A549 treated with GW870086 at 1 μM for 4 hours (cell line): ENCODE measurements at places on chromosomes 13 and 19. TPM values are rescaled to one million over a fixed set of nuclear protein-coding genes. Genes with fewer than 3 reads are reported as not detected.

Gene ERCC2
- 10.7 to 13.6 TPM (median 12.8 TPM) in 5 replicates for total RNA-seq

Gene DMAC2
- 102 to 116 TPM (median 111 TPM) in 5 replicates for total RNA-seq

Gene ZNF729
- total RNA-seq, result not detected in 5 replicates

Gene CLC
- total RNA-seq, result not detected in 5 replicates

Gene TRMT1
- total RNA-seq, result 36.8 to 41.2 TPM (median 37.5 TPM) in 5 replicates

Gene F2RL3
- total RNA-seq, result not detected in 5 replicates

Gene MISP3
- total RNA-seq, result 2.3 to 4.2 TPM (median 3.9 TPM) in 5 replicates

Gene ZNF235
- total RNA-seq, result 2.0 to 3.5 TPM (median 3.3 TPM) in 5 replicates

Gene APLP1
- total RNA-seq, result 65.9 to 95.9 TPM (median 93.4 TPM) in 5 replicates

Gene CRX
- total RNA-seq, result not detected in 5 replicates
